ENCODE measurements at places on chromosomes 13 and 19.

DNA sequence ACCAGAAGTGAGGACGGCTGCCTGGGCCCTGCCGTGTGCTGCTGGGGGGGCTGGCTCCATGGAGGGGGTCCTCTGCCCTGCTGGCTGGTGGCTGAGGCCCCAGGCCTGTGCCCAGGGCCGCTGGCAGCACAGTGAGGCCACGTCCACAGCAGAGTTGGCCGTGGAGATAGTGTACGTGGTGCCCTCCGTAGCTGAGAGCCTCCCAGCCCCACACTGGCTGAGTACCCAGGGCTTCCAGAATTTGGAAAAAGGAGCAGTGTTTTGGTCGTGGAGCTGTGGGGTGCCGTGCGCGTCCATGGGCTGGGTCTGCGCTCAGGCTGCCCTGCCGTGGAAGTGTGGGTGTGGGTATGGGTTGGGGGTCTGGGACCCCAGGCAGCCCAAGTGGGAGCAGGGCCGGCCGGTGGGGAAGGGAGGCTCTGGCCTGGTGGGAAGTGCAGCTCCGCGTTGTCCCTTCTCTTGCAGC lies 5.9 kb downstream of the PTBP1 start:
- no peak for DNase-seq

DNA sequence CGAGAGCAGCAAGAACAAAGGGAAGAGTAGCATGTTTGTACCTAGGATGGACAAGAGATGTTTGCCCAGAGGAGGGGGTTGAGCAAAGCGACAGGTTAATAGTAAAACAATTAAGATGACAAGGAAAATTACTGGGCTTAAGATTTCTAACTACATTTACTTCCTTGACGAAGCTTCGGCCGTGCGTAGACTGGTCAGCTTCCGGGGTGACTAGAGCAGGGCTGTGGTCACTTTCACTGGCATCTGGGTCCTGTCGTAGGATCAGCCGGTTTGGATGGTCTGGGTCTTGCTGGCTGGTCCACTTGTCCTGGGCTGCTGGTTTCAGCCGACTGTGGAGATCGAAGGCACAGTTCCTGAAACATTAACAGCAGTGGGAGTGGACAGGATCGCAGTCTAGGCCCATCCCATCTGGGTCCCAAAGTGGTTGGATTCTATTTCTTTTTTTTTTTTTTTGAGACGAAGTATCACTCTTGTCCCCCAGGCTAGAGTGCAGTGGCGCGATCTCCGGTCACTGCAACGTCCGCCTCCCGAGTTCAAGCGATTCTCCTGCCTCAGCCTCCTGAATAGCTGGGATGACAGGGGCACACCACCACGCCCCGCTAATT lies 5.0 kb upstream of the BSG start:
- DNase-seq = no peak

- DNase-seq = no peak
These were observed 2.8 kb upstream of the NUMBL start for GRCh38 chr19:40693150-40693788.

DNA sequence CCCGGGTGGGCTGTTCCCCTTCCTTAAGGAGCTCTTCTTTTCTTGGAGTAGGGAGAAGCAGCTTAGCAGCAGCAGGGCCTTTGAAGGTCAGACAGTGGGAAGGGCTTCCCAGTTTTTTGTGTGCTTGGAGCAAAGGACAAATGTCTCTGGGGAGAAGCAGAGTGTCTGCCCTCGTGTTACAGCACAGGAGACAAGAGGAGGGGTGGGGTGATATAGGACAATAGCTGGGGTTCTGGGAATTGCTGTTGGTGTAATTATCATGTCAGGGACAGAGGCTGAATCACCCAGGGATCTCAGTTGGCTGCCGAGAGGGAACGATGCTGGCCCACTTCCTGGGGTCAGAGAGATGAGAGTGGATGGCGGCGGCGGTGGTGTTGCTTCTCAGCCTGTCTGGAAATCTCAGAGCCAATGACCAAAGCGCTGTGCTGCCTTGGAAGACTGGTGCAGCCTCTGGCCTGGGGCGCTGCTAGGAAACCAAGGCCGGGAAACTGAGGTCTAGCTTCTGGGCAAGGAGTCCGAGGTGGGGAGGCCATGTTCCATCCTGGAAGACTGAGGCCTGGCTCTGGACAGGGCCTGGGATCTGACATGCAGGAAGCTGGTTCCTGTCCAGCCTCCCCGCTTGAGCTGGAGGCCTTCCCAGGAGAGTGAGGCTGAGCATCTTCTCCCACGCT lies 1.2 kb downstream of the INAFM1 start:
- DNase-seq = no peak

GRCh38 chr19:6674868-6675305 lies 4.9 kb upstream of the TNFSF14 start:
- peak; percentile 27 for DNase-seq

GRCh38 chr13:66128692-66129269 lies 1101.4 kb downstream of the PCDH9 start:
- no peak for DNase-seq

DNA sequence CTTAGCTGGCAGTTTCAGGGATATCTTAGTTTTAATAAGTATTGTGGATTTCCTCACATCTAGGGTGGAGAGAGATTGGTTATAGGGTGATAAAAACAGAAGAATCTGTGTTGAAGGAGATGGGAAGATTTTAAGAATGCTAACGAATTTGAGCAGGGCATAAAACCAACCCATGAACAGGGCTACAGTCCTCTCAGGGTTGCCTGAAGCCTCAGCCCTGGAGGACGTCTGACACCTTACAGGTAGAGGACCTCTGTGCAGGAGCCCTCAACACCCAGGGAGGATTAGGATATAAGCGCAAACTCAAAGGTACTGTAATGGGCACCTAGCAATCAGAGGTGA lies 461 bp upstream of the WASF3 start:
- DNase-seq = no peak

DNA sequence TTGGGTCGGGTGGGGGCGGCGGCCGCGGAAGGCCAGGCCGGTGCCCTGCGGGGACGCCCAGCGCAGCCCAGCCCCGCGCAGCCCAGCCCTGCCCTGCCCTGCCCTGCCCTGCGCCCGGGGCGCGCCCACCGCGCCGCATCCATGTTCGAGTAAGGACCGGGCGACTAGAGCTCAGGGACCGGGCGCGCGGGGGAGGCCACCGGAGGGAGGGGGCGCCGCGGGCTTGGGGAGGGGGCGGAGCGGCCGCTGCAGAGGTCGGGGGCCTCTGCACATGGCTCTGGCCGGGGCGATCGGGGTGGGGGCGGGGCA lies 169 bp downstream of the GRAMD1A start:
- DNase-seq = no peak

DNA sequence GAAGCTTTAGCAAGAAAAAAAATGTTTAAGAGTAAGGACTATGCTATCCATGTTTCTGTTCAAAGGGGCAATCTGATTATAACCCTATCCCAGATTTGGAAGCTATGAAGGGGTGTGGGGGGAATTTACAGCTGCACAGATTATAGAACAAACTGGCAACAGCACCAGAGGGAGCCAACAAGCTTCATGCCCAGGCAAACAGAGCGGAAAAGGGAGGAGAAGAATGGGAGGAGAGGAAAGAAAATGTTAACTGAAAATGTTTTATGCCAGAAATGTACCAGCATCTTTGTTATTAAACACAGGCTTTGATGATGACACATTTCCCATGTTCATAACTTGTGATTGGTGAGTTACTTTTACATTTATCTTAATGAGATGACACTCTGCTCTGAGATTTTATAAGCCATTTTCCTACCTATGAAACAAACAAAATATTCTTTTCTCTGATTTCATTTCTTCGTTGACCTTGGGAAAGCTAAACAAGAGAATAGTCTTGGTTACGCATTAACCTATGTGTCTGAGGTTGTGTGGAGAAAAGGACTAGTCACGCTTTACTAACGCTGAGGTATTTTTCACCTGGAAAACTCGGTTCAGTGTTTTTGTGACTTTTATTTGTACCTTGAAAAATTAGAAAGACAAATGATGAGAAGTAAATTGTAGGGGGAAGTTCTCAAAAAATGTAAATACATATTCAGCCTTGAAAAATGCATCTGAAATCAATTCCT lies 235.8 kb upstream of the MIR17HG start:
- no peak for DNase-seq

- DNase-seq = no peak
These were observed 17.0 kb downstream of the ALOX5AP start for GRCh38 chr13:30752201-30752797.

- DNase-seq = no peak
These were observed 22.9 kb downstream of the TLE2 start for GRCh38 chr19:3006075-3006767.

GRCh38 chr13:40179445-40180281 lies 486.8 kb downstream of the FOXO1 start:
- DNase-seq = no peak

GRCh38 chr13:66322193-66322740 lies 907.9 kb downstream of the PCDH9 start:
- no peak for DNase-seq

GRCh38 chr19:34744896-34745690 lies 11.1 kb downstream of the ZNF181 start:
- DNase-seq = no peak

- peak; percentile 24 for DNase-seq
These were observed 425.7 kb downstream of the KLF12 start for GRCh38 chr13:73708393-73708985.

DNA sequence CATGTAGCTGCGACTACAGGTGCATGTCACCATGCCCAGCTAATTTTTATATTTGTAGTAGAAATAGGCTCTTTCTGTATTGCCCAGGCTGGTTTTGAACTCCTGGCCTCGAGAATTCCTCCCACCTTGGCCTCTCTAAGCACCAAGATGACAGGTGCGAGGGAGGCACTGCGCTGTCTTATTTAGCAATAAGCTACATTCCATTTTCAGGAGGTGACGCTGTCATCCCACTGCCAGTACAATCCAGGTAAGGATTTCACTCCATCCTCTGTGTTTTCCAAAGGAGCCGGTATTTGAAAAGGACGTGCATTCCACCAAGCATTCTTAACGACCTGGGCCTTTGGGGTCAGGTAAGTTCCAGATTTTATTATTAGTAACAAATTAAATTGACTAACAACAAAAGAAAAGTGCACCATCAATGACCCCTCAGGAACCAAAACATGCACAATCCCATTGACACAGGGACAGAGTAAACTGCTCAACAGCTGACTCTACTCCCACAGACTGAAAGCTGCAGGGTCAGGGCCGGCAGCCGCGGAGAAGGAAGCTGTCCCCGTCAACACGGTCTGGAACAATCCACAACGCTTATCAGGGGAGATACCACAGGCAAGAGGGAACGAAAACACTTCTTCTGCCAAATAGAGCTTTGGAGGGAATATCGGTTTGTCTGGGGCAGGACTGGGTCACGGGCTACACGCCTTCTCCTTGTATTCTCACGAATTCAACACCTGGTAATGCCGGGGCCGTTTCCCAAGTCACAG lies 82.8 kb downstream of the INSR start:
- no peak for DNase-seq

GRCh38 chr13:100388923-100389322 lies 199.7 kb downstream of the GGACT start:
- no peak for DNase-seq

GRCh38 chr19:8526345-8527091 lies 12.6 kb upstream of the ZNF414 start:
- peak; percentile 68 for DNase-seq

GRCh38 chr13:43805681-43806128 lies 18.9 kb upstream of the ENOX1 start:
- no peak for DNase-seq

DNA sequence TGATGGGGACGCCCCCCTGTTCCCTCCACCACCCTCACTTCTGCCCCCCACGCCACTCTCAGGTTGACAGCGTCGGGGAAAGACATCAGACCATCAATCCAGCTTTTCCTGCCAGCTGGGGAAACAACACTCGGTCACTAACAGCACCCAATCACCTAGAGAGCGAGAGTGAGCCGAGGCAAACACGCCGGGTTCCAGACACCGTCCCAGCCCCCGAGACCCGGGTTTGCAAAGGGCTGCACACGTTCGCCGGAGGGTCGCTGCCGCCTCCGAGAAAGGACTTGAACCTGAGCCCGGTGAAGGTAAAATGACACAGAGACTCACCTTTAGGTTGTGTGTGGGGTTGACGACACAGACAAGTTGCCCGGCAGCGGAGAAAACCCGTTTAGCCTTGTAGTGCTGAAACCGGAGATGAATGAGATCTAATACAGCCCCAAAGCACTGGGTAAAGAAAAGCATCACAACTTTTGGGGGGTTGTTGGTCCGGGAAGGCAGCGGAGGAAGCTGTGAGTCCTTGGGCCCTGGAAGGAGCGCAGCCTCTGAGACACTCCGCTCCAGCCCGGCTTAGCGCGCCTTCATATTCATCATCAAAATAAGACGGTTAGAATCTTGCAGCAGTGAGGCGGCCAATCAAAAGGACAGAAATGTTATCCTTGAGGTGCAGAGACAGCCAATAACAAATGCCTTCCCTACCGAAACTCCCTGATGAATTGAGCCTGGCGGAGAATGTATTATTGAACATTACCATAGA lies at the start of gene SIAH3:
Gene SIAH3, minus strand, starts transcription at position 583 of the 751 bp plus-strand sequence. Its CDS starts 124 bp downstream, at position 459.
- DNase-seq = peak; percentile 13

GRCh38 chr19:47257411-47258169 lies 1.3 kb downstream of the CCDC9 start:
- DNase-seq = no peak

DNA sequence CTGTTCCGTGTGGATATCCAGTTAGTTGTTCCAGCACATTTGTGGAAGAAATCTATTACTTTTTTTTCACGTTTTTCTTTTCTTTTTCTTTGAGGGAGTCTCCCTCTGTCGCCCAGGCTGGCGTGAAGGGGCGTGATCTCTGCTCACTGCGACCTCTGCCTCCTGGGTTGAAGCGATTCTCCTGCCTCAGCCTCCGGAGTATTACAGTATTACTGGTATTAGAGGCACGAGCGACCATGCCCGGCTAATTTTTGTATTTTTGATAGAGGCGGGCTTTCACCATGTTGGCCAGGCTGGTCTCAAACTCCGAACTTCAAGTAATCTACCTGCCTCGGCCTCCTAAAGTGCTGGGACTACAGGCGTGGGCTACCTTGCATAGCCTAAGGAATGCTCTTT lies 43.6 kb downstream of the ZNF611 start:
- DNase-seq = no peak

- no peak for DNase-seq
These were observed 537.3 kb downstream of the SUCLA2 start for GRCh38 chr13:47463726-47464125.

DNA sequence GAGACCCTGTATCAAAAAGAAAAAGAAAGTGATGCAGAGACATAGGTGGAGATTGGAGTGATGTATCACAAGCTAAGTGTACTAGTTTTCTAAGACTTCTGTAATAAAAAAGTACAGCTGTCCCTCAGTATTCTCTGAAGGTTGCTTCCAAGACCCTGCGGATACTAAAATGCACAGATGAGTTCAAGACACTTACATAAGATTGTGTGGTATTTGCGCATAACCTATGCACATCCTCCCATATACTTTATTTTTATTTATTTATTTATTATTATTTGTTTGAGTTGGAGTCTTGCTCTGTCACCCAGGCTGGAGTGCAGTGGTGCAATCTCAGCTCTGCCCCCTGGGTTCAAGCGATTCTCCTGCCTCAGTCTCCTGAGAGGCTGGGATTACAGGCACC lies 13.6 kb upstream of the HAS1 start:
- no peak for DNase-seq

- no peak for DNase-seq
These were observed 14.4 kb downstream of the MICOS13 start for GRCh38 chr19:5665781-5666513.

GRCh38 chr19:55368701-55369563 lies 1.3 kb downstream of the IL11 start:
- no peak for DNase-seq

GRCh38 chr13:38636761-38637160 lies 50.1 kb upstream of the FREM2 start:
- no peak for DNase-seq

All from non-pigmented ciliary epithelial cell (primary cell).